ENCODE measurements at places on chromosomes 1 and 21.

DNA sequence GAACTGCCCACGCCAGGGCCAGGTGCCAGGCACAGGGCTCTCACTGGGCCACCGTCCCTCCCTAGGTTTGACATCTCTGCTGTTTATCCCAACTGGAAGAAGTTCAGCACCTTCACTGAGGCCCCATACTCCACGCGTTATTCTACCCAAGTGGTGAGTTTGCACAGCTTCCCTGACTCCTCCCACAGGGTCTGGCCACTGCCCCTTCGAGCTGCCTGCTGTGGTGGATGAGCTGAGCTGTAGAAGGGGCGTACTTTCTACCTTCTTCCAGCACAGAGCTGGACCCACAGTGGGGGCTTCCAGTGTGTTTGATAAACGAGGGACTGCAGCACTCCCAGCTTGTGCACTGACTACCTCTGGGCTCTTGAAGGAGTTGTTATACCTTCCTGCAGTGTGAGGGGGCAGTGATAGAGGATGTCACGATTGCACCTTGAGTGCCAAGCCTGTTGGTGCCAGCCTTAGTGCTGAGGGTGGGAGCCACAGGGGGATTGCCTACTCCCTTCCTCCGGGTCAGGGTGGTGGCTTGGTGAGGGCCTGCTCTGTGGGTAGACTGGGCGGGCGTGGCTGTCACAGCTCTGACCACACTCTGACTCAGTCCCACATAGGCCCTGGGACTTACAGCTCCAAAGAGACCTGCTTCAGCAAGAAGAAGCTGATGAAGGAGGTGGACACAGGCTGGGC lies 5.9 kb upstream of the TTC22 start:
- no peak for DNase-seq

- no peak for DNase-seq
Measured at GRCh38 chr1:6075748-6076147, 30.1 kb downstream of the KCNAB2 start.

DNA sequence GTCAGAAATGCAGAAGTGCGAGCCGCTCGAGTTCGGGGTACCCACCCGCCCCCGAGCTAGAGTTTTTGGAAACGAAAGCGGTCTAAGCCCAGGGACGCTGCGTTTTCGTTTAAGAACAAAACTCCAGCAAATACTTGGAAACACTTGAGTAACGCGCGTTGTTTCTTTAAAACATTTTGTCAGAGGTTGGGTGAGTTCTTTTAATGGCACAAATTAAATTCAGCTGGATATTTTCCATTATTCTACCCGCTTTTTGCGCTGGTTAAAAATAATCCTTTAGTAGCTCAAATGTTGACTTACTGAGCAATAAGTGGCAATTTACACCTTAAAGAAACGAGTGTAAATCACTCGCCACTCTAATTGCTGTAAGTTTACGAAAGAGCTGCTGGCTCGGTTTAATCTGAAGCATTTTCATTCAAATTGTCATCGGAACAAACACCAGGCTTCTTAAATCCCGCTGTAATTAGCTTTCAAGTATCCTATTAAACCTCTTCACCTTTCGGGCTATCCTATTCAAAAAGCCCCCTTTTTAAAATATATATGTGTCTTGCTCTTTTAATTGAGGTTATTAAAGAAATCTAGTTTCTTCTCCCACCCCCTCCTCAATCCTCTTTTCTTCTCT lies 1.5 kb downstream of the LHX8 start:
- DNase-seq, result no peak

GRCh38 chr1:6180707-6181311 lies 688 bp upstream of the CHD5 start:
- DNase-seq, result no peak

DNA sequence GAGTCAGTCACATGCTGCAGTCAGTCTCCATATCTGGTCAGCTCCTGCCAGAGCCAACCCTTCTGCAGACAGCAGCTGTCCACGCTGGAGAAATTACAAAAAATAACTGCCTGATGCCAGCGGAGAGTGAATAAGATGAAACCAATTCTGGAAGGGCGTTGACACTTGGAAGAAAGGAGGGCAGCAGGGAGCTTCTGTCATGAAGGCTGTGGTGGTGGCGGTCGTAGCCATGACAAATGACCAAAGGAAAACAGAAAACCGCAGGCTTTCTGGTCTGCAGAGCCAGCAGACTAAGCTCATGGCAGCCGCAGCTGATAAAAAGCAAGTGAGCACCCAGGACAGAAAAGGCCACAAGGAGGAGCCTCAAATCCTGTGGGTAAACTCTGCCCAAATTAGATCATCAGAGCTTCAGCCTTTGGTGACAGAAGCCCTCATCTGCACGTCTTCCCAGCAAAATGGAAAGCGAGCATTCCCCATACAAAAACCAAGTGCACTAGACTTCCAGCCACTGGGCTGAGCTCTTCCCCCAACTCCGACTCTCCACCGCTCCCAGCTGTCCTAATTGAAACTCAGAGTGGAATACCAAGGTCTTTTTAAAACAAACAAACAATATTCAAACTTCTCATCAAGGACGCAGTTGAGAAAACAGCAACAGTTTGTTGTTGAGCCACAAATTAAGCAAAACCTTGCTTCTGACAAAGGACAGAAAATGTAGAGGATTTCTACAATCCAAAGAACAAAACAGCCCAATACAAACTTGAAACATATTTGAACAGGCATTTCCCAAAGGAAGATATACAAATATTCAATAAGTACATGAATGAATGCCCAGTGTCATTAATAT lies 28.7 kb downstream of the RSPH1 start:
- DNase-seq, result no peak

GRCh38 chr1:201274616-201275252 lies 8.6 kb upstream of the PKP1 start:
- DNase-seq, result no peak

DNA sequence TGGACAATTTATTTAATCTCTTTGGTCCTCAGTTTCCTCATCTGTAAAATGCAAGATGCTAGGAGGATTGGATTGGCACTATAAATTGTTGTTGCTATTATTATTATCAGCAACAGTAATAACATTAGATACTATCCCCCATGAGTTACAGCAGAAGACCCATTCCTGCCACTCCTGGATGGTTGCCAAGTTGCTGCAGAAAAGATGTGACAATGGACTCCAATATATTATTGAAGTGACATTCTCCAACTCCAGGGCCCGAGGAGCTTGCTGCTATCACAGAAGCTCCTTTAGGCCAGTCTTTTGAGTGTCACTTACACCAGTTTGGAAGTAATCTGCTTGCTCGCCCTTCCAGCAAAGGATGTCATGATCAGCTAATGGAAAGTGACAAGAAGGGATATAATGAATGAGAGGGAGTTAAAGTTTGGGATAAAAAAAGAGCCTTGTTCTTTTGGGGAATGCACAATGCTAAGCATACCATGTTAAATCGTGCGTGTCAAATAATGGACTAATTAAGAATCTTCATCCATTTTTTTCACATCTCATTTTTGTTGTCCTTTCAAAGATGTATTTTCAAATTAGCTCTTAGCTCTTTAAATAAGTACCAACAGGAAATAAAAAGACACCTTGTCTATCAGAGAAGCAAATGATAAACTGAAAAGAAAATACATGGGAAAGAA lies 19.5 kb upstream of the PROX1 start:
- no peak for DNase-seq

All from esophagus squamous epithelium (tissue), 5 donors.